ENCODE measurements at places on chromosomes 12 and 14.
A peak's percentile ranks its signal among the peaks of the same experiment; 100 is the strongest.

DNA sequence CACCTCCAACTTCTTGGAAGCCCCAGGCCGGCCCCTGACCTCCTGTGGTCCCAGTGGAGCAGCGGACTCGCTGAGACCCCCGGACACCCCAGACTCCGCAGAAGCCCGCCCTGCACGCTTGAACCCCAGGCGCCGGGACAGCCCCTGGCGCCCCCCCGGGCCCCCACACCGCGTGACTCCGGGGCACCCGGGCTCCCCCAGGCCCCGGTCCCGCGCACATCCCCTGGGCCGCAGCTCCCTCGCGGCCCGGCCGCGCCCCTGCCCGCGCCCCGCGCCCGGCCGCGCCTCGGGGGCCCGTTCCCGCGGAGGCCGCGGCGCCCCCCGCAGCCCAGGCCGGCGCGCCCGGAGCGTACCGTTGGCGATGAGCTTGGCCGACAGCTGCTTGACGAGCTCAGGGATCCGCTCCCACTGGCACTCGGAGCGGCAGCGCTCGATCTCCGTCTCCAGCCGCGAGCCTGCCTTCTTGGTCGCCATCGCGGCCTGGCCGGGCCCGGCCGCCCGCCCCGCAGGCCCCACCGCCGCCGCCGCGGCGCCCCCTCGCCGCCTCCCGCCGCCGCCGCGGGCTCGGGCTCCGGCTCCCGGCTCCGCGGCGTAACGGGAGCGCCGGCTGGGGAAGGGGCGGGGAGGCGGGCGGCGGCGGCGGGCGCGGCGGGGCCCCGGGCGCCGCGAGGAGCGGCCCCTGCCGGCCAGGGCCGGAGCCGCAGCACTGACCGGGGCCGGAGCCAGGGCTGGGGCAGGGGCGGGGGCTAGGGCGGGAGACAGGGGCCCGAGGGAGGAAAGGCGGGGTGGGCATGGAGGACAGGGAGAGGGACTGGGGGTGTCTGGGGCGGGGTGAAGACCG lies at the start of gene TTC7B:
TSS of gene TTC7B (minus strand) at position 609 of the 841 bp plus-strand sequence. CDS start at position 474, 135 bp downstream.
- DNase-seq, result peak; percentile 51

DNA sequence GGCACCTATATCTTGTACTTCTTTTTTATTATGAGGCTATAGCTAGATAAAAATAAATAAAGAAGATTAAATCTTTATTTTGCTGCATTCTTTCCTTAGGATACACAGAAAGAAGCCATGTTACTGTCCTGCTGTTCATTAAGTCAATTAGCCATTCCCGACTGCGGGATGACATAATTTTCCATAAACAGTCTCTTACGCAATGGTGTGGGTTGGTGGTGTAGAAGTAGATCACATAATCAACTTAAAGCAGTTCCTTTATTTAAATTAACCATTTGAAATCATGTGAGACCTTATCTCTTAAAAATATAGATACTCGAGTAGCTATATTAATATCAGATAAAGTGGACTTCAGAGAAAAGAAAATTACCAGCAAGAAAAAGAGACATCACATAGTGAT lies 40.2 kb downstream of the TAOK3 start:
- DNase-seq, result no peak

DNA sequence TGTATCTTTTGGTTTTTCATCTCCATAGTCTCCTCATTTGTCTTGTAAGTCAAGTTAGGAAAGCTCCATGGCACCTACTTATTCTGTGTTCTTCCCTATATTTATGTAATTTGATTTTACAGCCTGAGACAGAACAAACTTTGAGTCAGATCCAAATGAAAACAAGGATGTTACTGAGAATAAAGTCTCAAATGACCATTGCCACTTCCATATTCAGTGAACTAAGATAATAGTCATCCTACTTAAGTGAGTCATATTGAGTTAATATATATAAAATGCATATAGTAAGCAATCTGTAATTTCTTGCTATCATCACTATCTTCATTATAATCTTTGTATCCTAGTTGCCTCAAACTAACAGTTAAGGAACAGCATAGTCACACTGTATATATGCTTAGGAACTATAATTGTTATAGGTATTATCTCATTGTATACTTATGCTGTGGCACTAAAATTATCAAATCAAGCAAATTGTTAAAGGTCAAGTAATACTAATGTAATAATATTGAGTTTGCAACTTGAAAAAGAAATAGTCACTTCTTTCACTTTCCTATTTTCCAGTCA lies 30.8 kb downstream of the TMTC3 start:
- DNase-seq, result no peak

DNA sequence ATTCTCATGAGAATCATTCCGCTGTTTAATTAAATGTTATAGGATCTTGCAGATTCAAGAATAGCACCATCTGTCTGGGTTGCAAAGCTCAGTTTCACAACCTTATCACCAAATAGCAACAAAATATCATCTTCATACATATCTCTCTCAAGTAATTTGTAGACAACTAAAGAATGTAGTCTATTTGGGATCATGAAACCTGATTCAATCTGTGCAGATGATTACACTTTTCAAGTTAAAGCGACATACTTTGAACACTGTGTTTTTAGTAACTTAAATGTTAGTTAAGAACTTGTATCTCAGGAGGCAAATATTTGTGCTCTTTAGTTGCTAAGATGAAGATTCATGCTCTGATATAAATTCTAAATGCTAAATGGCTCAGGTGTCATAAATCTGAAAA lies 14.8 kb downstream of the MED13L start:
- peak; percentile 24 for DNase-seq

- no peak for DNase-seq
Measured at GRCh38 chr12:132608231-132609171, 1.9 kb downstream of the LRCOL1 start.

DNA sequence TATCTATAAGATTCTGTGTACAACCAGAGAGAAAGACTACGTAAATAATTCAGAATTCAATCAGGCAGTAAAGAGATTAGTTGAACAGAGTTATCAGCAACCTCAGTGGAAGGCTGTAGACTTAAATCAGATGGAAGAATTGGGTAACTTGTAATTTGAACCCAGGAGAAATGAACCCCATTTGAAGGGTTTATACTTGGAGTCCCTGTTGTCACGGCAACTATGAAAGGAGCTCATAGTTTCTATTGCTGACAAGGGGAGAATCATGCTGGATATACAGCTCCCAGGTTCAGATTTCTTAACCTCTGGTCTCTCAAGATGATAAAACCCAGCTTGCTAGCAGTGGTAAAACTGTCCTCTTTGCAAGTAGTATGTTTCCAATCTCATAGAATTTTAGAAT lies 54.4 kb upstream of the BMP4 start:
- DNase-seq, result peak; percentile 66

DNA sequence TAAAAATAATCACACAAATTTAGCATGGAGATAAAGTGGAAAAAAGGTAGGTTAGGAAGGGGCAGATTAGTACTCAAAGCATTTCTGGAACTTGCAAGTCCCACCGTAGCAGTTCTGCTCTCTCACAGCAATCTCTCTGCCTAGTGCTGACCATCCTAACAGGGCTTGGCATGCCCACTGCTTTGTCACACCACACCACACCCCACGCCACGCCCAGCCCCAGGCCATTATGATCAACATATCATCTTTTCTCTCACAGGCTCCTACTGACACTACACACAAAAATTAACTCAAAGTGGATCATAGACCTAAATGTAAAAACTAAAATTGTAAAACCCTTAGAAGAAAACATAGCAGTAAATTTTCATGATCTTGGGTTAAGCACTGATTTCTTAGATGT lies 273.7 kb downstream of the DAD1 start:
- no peak for DNase-seq

DNA sequence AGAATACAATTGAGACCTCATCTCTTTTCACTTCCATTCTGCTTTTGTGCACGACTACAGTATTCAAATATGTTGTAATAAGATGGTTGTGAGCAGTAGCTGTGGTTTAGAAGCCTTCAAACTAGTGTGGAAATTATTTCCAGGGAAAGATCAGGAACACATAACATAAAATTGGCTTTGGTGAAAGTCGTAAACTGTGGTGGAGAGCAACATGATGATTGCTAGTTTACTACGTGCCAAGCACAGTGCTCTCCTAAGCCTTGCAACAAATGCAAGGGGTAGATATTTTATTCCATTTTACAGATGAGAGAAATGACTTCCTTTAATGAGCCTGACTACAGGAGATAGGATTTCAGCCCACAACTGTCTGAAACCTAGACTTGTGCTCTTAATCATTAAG lies 172.4 kb upstream of the LMNTD1 start:
- DNase-seq, result no peak

- DNase-seq, result no peak
Measured at GRCh38 chr12:132711080-132711843, 620 bp downstream of the PGAM5 start.

DNA sequence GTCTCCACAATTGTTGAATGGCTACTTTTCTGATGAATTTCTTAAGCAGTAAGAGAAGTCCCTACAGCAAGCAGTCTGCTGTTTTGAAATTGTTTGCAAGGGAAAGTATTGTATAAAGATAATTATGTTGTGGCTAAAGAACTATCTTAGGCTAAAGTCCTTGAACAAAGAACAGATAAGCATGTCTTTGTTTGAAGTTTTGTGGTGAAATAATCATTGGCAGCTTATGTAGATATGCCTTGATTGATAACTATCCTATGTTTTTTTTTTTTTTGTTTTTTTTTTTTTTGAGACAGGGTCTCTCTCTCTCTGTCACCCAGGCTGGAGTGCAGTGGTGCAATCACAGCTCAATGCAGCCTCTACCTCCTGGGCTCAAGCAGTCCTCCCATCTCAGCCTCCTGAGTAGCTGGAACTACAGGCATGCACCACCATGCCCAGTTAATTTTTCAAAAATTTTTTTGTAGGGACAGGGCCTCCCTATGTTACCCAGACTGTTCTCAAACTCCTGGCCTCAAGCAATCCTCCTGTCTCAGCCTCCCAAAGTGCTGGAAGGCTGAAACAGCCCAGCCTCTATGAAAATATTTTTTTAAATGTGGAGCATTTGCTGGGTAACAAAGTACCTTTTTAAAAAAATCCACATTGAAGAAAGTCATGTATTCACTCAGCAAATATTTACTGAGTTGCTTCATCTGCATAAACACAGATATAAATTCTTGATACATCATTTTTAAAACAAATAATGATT lies 80.8 kb downstream of the LLPH start:
- no peak for DNase-seq

- no peak for DNase-seq
Measured at GRCh38 chr14:103311171-103311997, 22.7 kb upstream of the EIF5 start.

GRCh38 chr12:25126746-25127145 lies 68.2 kb downstream of the DNAI7 start:
- no peak for DNase-seq
